Activated CD8-positive, alpha-beta memory T cell treated with anti-CD3 and anti-CD28 coated beads, Interleukin-2, amount 10 ng/mL, durations not matched to agents 7 days and 5 days (primary cell): ENCODE measurements at places on chromosomes 1 and 21. TPM values are rescaled to one million over a fixed set of nuclear protein-coding genes. Genes with fewer than 3 reads are reported as not detected.

Gene SERBP1
- total RNA-seq, result 347 TPM

Gene PLEKHM2
- 55.7 TPM for total RNA-seq

Gene CNTN2
- not detected for total RNA-seq

Gene PAQR6
- total RNA-seq, result 6.1 TPM

Gene NPR1
- 0.05 TPM for total RNA-seq
